ENCODE measurements at places on chromosomes 7 and 10. TPM values are rescaled to one million over a fixed set of nuclear protein-coding genes. Genes with fewer than 3 reads are reported as not detected.

GRCh38 chr7:154433632-154434598 lies 381.7 kb downstream of the DPP6 start:
- no peak for DNase-seq

- DNase-seq, result no peak
Measured at GRCh38 chr10:133236401-133237240, 1.0 kb upstream of the VENTX start.

DNA sequence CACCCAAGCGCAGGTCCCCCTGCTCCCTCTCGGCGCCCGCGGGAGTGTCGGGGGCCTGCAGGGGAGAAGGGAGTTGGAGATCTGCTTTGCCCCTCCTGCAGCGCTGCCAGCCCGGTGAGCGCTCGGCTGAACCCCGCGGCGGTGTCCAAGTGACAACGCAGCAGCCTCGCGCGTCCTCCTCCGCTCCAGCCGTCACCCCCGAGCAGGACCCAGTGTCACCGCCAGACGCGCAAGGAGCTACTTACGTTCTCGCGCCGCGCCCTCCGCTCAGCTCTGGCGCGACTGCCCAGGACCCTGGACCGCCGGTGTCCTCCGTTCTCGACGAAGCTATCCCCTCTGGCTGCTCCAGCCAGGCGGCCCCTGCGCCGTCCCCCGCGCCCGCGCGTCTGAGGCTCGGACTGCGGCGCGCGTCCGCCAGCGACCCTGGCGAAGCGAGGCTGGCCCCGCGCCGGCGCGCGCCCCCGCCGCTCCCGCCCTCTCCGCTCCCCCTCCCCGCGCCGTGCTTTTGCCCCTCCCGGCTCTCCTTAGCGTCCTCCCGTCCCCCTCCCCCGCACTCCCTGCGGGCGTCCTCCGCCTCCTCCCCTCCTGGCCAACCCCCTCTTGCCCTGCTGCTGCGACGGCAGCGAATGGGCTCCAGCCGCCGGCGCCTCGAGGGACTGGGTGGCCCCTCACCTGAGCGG lies at the start of gene NRCAM:
Gene NRCAM (minus strand): TSS at position 439 of the 680 bp plus-strand sequence. CDS start 216,372 bp downstream, outside the sequence.
- no peak for DNase-seq

GRCh38 chr10:87760195-87760905 lies 57.7 kb downstream of the ATAD1 start:
- no peak for DNase-seq

- no peak for DNase-seq
Measured at GRCh38 chr7:76206633-76207032, 4.9 kb downstream of the SRRM3 start.

- no peak for DNase-seq
Measured at GRCh38 chr7:73865738-73866445, 4.9 kb downstream of the TMEM270 start.

DNA sequence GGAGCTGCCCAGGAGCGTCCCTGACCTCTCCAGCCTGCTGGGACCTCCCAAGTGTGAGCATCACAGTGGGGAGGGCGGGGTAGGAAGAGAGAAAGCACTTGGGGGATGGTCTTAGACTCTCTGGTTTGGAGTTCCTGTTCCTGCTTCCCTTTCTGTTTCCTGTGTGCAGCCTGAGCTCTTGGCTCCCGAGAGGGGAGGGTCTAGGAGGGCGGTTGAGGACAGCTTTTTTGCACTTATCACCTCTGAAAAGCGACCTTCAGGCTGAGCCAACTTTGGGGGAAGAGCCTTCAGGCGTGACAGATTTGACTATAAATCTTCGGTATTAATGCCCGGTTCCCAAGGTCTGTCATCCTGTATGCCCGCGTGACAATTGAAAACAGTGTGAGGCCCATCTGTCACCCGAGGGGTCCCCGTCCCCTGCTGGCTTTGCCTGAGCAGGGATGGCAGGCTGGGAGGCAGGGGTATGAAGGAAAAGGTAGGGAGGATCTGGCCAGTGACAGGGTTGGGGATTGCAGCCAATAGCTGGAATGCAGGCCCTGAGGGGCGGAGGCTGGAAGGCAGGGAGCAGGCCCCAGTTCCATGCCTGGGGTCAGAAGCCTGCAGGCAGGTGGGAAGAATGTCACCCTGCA lies 78.6 kb downstream of the CDH23 start:
- DNase-seq, result no peak

- no peak for DNase-seq
Measured at GRCh38 chr7:42350801-42351200, 113.8 kb upstream of the GLI3 start.

GRCh38 chr7:47572094-47572445 lies 9.8 kb downstream of the TNS3 start:
- no peak for DNase-seq

DNA sequence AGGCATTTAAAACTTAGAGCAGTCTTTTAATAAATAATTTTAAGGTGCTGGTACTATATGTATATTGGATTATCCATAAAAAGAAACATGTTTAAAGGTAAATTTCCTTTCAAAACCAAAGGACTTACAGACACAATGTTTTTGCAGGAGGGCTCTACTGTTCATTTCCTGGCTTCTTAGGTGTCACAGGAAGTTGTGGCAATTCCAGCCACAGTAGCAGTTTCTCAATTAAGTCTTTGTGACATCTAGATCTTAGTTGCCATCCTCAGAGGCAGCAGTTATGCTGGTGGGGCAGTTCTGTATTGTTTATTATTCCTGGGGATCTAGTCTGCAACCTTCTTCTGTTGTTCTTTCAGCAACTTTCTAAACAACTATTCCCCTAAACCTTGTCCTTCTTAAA lies 460.1 kb downstream of the MAGI2 start:
- no peak for DNase-seq

DNA sequence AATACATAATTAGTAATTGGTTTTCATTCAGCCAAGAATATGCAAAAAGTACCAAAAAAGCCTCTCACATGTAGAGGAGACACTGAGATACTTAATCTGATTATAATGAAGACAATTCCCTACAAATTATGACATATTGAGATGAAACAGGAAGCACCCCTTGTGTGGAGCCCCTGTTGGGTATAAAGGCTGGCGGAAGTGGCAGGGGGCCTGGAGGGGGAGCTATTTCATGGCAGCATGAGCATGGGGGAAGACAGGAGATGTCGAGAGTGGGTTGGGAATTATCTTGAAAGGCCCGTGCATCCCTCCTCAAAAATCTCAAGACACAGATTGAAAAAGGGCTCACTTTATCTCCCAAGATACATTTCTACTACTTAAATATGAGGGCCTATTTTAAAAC lies 96.9 kb downstream of the PIP4K2A start:
- no peak for DNase-seq

GRCh38 chr7:50818324-50818723 lies 35.6 kb upstream of the GRB10 start:
- DNase-seq, result no peak

DNA sequence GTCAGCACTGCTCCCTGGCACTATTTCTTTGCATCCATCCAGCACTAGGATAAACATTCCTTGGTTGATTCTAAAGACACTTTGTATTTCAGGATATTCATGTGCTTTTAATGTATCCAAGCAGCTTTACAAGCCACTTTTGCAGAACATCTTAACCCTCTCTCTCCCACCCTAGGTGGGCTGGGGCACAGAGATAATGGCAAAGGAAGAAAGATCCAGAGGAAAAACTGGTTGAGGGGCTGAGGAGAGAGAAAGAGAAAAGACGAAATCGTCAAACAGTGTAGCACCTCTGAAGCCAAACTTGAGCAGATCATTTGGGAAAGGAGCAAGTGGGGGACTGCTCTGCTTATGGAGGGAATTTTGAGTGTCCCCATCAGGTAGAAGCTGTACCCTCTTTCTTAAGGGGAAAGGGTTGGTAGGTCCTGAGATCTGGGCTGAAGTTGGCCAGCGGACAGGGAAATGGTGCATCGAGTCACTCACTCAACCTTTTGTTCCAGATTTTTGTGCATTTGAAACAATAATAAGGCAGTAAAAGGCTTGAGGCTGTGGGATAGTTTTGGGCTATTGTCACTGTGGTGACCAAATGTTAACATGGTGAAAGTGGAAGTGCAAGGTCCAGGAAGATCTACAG lies 4.2 kb upstream of the HOXA13 start:
- no peak for DNase-seq

GRCh38 chr10:5284311-5285057 lies 80.3 kb upstream of the UCN3 start:
- DNase-seq, result no peak

DNA sequence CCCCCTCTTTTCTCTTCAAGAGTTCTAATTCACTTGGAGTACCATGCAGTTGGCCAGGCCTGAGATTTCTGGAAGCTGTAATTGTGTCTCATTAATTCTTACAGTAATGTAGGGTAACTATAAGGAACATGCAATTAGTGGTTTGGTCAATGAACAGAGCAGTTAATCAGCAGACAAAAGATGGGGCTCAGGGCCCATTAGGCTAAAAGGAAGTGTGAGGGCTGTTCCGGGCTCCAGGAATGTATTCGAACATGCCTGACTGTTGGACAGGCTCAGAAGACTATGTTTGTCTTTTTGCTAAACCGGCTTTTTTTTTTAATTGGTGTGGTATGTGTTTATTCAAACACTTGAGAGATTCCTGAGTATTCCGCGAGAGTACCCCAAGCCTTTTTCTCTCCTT lies 42.5 kb upstream of the FZD8 start:
- DNase-seq, result no peak

GRCh38 chr10:33817605-33818004 lies 483.1 kb upstream of the NRP1 start:
- no peak for DNase-seq

- DNase-seq, result no peak
Measured at GRCh38 chr7:111011520-111011919, 79.4 kb upstream of the LRRN3 start.

DNA sequence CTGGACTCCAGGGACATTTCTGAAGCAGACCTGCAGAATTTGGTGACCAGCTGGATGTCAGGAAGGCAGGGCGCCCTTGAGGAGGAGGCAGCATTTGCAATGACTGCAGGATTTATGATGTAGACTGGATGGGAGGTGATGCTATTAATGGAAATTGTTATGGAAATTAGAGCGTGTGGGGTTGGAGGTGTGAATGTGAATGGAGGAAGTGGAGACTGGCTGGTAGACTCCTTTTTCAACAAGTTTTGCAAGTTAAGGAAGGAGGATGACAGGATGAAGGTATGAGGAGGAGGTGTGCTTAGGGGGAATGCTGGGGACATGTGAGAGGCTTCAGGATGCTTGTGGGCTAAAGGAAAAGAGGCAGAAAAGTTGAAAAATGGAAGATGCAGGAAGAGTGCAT lies 137.0 kb downstream of the TMEM178B start:
- no peak for DNase-seq

- no peak for DNase-seq
Measured at GRCh38 chr7:129630341-129630740, 18.8 kb downstream of the NRF1 start.

GRCh38 chr10:130000918-130001317 lies 36.8 kb upstream of the EBF3 start:
- DNase-seq, result no peak

GRCh38 chr10:54131833-54132232 lies 669.2 kb downstream of the PCDH15 start:
- DNase-seq, result no peak

DNA sequence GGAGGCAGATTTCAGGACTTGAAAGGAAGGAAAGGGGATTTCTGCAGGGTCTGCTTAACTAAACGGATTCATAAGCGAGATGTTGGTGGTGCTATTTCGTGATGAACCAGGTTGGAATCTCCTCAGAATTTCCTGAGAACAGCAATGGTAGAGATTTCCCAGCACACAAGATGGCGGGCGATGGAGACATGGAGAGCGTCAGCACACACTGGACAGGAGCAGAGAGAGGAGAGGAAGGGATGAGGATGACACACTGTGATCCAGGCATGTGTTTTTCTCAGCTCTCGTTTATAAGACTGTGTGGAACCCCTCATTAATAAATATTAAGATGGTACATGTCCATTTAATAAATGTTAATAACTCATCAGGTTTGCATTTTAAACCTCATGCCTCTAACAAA lies 43.9 kb upstream of the LYZL1 start:
- DNase-seq, result no peak

DNA sequence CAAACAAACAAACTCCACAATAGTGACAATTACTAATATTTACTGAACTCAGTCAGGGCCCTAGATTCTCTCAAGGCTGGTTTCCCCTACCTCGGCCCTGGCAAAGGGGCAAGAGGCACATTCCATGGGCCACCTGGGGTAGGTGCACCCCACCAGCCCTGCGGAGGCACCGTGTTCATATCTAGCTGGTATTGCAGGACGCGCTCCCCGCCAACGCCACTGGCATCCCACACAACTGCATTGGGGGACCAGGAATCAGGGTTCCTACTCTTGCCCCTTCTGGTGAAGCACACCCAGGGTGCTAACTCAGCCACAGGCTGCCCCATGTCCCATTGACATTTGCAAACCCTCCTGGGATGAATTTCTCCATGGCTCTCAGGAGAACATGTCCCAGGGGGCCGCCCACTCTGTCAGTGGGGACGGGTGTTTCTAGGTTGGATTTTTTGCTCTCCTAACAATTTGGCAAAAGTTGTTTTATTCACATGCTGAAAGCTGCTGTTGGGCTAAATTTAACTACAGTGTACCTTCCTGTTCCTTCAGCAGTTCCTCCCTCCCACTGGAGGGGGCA lies 76.7 kb downstream of the ZRANB1 start:
- DNase-seq, result no peak

DNA sequence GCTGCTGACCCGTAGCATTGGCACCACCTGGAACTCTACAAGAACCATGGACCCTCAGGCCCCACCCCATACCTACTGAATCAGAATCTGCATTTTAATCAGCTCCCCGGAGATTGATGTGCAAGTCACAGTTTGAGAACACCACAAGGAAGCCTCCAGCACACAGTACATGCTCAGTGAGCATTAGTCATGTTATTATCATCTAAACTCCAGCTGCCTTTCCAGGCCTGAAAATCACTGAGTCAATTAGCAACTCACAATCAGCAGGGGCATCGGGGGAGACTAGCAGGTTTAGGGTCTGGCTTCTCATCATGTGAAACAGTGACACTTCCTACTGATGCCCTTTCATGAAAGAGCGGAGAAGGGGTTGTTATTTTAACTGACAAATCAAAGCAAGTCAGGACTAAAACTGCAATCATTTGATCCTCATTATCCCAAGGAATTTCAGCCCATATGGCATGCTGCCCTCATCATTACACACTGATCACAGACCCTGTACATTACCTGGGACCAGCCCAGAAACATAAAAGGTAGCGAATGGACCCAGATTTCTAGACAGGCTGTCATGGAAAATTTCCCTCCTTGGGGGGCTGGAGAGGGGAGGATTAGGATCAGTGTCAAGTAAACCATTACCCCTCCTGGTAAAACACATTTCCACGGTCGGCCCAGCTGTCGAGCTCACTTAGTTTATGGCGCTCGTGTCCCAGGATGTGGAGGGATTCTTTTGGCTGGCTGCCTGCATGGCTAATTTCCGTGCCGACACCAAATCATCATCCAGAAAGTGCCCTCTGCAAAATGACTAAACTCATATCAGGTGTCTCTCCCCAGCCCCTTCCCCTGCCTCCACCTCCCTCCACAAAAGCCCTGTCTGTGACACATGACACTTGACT lies 122.8 kb downstream of the PRLHR start:
- DNase-seq, result no peak

- DNase-seq, result no peak
Measured at GRCh38 chr10:49448924-49449323, 53.0 kb upstream of the DRGX start.

The NYAP1 gene
- total RNA-seq, result 0.96 TPM

The JAKMIP3 gene
- not detected for total RNA-seq

The CYP2C19 gene
- total RNA-seq, result not detected

The SLC4A2 gene
- total RNA-seq, result 390 TPM

The DDX21 gene
- total RNA-seq, result 26.5 TPM

The TNKS2 gene
- 26.4 TPM for total RNA-seq

The SMO gene
- 12.9 TPM for total RNA-seq

The EPHB4 gene
- total RNA-seq, result 144 TPM

The HTRA1 gene
- 112 TPM for total RNA-seq

The CYP3A4 gene
- total RNA-seq, result not detected

The EBLN1 gene
- total RNA-seq, result not detected

The LIPN gene
- not detected for total RNA-seq

The TFR2 gene
- total RNA-seq, result not detected

The GIGYF1 gene
- total RNA-seq, result 31.1 TPM

The DLX6 gene
- total RNA-seq, result not detected

The ALDH18A1 gene
- 29.1 TPM for total RNA-seq

Measured in ascending aorta (tissue), 2 donors.